ENCODE measurements at places on chromosomes 6 and 20.

GRCh38 chr6:156949376-156949775, 172.2 kb downstream of the ARID1B start:
- no peak for DNase-seq

DNA sequence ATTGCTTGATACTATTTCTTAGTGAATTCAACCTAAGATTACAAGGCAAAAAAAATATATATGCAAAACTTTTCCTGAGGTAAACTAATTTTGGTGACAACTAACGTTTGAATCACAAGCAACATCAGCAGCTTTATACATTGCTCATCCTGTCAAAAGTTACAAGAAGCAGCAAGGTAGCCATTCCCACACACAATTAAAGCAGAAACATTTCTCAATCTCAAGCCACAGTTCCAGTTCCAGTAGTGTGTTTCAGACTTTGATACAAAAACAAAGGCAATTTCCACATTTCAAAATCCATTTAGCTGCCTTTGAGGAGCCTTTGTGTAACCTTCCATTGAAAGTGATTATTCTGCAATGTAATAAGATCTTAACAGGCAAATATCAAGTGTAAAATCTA, 191.0 kb downstream of the WDR27 start:
- no peak for DNase-seq

- DNase-seq = no peak
These were observed 173.9 kb downstream of the LRFN2 start for GRCh38 chr6:40413239-40413638.

DNA sequence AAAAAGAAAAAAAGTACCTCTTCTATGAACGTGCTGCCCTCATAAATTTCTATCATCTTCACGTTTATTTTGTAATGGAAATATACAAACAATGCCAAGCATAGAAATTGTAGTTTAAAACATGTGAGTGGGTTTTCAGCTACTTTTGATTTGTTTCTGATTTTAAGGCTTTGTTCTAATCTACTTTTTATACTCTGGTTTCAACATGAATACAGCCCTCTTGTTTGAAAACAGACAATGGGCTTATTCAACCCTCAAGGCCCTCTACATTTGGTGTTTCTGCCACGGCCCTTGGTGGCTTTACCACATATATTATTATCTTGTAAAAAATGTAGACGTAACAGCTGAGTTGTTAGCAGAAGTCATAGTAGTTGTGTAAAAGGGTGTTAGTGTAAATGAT, 153.9 kb downstream of the SOX4 start:
- DNase-seq = no peak

GRCh38 chr6:30154709-30155519, 6.1 kb downstream of the TRIM10 start:
- DNase-seq = no peak

All from activated T-cell treated with anti-CD3 and anti-CD28 coated beads, Interleukin-2, amount 50 U/mL, for 4 hours (primary cell).